HTR-8/SVneo (cell line): ENCODE measurements at places on chromosomes 13 and 19.

- no peak for DNase-seq
These were observed 504.3 kb upstream of the ATXN8OS start for GRCh38 chr13:69603144-69603853.

DNA sequence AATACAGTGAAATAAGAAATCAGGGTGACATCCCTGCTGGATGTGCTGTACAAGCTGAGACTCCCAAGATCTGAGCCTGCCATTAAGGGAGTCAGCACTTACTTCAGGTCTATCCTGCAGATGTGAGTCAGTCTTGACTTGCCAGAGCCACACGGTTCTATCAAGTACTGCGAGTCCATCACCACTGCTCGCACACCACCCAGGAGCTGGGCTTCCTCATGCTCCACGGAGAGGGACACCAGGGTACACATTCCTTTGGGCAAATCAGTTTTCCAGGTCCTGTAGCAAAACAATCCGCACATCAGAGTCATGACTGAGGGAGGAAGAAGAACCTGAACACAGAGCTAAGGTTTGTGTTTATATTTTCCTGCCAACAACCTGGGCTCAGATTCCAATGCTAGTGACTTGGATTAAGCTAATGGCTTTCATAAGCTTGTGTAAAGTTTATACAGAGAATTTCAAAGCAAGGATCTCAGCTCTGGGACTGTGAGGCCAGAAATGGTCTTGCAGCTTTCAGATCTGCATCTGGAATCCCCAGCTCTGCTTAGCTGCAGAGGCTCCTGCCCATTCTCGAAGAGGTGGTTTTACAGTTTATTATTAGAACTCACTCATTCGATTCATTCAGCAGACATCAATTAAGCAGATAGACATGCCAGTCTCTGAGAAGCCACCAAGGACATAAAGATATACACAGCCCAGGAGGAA is 90.6 kb downstream of the KL start:
- DNase-seq, result no peak

GRCh38 chr13:42369071-42369797 is 97.3 kb downstream of the AKAP11 start:
- no peak for DNase-seq

DNA sequence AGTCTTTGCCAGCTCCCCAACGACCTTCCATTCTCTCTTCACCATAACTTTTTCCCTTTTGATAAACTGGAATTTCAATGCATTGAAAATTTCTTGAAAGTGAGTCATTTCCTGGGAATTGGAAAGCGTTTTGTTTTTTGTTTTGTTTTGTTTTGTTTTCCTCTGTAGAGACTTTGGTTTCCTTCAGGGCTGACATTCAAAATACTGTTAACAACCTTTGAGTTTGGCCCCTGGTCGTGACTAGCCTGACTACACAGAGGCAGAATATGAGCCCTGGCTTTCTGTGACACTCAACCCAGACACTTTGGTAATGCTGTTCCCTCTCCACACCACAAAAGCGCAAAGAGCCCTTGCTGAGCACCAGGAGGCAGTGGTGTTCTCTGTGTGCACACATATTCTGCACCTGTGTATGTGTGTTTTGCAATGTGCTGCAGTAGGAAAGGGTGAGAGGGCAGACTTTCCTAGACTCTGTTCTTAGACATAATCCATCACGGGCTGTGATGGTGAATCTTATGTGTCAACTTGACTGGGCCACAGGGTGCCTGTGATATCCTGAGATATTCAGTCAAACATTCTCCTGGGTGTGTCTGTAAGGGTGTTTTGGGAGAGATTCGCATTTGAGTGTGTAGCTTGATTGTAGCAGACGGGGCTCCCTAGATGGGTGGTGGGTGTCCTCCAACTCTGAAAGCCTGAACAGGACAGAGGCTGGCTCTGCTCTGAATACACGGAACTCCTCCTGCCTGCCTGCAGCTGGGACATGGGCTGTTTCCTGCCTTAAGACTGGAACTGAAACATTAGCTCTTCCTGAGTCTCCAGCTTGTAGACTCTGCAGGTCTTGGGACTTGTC is 29.5 kb upstream of the ANKRD10 start:
- peak; percentile 48 for DNase-seq

DNA sequence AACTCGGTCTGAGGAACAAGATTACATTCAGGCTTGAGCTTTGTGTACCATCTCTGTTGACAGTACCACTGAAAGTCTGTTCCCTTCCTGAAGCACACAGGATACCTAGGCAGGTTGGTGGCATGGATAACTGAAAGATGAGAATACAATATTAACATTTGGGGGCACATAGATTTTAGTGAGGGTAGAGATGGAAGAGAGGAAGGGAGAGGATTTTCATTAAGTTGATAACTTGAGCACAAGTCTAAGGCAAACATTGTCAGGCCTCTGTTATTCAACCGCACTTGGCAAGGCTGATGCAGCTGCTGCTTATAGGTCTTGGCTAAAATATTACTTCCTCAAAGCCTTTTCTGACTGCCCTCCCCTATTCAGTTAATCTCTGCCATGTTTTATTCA is 10.9 kb downstream of the MIR17HG start:
- no peak for DNase-seq

GRCh38 chr13:93309886-93310523 is 83.4 kb downstream of the GPC6 start:
- no peak for DNase-seq

GRCh38 chr19:19382118-19382517 is 23.4 kb upstream of the GATAD2A start:
- no peak for DNase-seq

DNA sequence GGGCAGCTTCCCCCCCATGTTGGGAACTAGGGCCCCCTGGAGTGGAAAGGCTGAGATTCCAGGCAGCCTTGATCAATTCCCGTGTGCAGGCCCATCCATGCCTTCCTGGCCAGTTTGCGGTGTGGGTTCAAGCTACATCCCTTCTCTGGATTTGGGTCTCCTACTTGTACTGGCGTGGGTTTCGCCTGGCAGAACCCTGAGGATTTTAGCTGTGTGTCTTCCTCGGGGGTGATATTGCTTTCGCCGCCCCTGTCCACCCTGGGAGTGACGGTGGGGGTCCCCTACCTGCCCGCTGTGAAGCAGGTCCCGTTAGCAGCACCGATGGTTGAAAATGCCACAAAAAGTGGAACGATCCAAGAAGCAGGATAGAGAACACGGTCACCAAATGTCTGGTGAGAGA is 11.4 kb downstream of the SLC7A9 start:
- DNase-seq, result no peak

DNA sequence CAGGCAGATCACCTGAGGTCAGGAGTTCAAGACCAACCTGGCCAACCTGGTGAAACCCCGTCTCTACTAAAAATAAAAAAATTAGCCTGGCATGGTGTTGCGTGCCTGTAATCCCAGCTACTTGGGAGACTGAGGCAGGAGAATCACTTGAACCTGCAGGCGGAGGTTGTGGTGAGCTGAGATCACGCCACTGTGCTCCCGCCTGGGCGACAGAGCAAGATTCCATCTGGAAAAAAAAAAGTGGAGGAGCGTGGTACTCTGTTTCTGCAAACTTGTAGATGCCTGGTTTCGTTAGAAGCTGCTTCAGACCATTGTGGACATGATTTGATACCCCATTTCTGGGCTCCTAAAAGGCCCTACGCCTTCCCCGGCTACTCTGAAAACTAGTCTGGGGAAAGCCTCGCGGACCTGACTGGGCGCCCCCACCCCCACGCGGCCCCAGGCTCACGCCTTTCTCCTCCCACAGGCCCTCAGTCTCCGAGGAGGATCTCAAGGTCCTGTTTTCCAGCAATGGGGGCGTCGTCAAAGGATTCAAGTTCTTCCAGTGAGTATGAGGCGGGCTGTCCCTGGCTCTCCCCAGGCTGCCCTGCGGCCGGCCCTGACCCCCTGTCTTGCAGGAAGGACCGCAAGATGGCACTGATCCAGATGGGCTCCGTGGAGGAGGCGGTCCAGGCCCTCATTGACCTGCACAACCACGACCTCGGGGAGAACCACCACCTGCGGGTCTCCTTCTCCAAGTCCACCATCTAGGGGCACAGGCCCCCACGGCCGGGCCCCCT is 11.5 kb downstream of the PLPPR3 start:
- DNase-seq, result no peak

DNA sequence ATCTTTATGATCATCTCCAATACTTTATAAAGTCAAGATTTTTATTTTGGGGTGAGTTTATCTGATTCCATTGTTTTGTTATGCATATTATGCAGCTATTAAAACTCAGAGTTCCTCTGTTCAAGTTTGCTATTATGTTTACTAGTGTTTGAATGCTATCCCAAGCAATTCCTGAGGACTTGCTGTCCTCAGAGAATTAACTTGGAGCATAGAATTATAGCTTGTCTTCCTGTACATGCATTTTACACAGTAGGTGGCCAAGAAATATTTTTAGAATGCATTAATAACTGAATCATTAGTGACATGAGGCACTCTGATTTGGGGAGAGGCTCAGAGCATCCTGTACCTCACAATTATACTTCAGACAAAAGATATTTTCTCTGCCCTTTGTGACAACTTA is 195.6 kb upstream of the MIR17HG start:
- DNase-seq, result no peak

DNA sequence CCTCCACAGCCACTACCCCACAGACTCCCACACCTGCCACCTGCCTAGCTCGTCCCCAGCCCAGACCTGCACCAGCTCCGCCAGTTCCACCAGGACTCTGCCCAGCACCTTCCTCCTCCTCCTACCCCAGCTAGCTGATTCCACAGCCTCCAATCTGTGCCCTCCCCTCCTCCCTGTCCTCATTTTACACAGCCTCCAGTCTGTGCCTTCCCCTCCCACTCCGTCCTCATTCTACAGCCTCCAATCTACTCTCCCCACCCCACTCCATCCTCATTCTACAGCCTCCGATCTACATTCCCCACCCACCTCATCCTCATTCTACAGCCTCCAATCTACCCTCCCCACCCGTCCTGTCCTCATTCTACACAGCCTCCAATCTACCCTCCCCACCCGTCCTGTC is 7.3 kb downstream of the MYDGF start:
- no peak for DNase-seq

DNA sequence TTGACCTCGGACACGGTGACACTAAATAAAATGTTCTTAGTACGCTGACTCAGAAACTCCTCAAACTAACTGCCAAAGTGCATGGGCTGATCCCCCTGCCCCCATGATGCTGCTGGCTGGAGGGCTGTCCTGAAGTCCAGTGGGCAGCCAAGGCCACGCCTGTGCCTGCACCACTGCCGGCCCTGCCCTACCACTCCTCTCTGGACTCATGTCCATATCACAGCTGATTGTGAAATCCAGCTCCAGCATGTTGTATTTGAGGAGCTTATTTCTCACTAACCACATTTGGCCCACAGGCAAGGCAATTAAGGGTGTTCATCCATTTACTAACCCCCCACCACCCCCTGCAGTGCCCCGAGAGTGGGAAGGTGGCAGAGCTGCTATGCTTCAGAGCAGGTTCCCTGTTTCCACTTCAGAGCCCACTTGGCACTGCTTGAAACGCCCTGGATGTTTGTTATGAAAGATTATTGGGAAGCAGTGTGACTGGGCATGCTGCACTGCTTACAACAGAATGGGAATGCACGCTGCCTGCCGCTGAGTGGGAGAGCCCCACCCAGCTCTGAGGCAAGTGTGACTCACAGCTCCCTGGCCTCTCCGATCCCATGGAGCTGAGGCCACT is 114.0 kb downstream of the UQCRFS1 start:
- DNase-seq, result peak; percentile 22

DNA sequence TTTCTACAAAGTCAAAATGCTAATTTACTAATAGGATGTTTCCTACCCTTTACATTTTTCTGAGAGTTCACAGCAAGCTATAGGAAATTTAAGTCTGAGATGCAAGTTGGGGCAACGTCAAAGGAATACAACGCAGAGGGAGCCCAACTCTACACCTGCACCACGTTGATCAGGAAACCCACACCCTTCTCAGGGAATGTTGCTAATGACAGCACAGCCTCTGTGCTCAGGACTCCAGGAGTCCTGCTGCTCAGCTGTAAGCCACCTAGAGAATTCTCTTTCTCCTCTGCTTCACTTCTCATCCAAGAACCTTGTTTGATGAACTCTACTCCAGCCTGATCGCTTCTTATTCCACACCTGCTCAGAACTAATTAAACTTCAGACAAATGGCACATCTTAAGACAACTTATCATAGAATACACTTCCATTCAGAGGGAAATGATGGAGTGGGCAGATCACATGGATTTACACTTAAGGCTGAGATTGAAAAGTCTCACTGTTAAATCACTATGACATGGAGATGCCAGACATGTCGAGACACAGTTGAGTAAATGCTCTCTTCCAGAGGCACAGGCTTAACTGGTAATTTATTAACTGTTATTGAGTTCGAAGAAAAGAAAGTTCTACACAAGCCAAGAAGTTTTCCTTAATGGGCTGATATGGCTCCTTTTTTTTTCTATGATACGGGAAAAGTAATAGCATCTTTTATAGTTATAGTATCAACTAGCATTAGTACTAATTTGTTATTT is 811.6 kb upstream of the ARGLU1 start:
- DNase-seq, result no peak

GRCh38 chr13:26983543-26984320 is 187.9 kb downstream of the USP12 start:
- no peak for DNase-seq

DNA sequence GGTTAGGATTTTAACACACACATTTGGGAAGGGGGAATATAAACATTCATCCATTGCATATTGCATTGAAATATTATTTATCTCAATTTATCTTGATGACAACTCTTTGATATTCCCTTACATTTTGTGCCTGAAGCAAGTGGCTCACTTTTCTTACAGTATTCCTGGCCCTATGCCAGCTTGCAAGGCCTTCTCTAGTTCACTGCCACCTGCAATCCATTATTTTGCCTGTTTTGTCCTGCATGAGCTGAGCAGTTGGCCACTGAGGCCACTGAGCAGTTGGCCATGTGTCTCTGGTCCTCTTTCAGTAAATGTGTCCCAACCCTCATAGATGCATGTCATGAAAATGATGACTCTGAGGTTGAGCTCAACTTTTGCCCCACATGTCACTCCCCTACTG is 49.8 kb downstream of the CBY2 start:
- no peak for DNase-seq

- peak; percentile 37 for DNase-seq
These were observed 4.1 kb downstream of the IER2 start for GRCh38 chr19:13154241-13154778.

GRCh38 chr19:1105008-1105872 is 1.4 kb downstream of the GPX4 start:
- no peak for DNase-seq

- DNase-seq, result no peak
These were observed 492.4 kb downstream of the EFNB2 start for GRCh38 chr13:106042996-106043581.

GRCh38 chr19:53991224-53992113 is at the start of gene CACNG6:
Gene CACNG6, plus strand, starts transcription at chr19:53991637. Its CDS starts 1,241 bp downstream, at chr19:53992878.
- DNase-seq, result peak; percentile 66

GRCh38 chr13:69565334-69565733 is 542.3 kb upstream of the ATXN8OS start:
- DNase-seq, result peak; percentile 8

DNA sequence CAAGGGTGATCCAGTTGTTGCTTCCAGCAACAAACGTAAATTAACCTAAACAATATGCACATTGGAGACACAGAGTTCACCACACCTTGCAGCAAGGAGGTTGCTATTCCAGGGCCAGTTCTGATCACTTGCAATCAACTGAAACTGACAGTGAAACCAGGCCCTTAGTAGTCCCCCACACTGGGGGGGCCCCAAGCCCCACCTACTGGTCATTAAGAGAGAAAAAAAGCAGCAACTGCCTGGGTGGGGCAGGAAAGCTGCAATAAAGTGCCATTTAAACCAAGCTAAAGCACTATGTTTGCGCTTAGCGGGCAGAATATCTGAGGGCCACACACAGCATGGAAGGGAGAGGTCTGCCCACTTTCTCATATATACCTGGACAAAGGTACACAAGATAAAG is 51.5 kb downstream of the ATP7B start:
- no peak for DNase-seq

- DNase-seq, result peak; percentile 4
These were observed 82.1 kb downstream of the TBC1D4 start for GRCh38 chr13:75399879-75400217.
